Activated T-cell treated with anti-CD3 and anti-CD28 coated beads for 1 hour (primary cell): ENCODE measurements at places on chromosomes 3 and 15.

- no peak for DNase-seq
Observed at GRCh38 chr3:133691273-133692107, 29.7 kb upstream of the TOPBP1 start.

DNA sequence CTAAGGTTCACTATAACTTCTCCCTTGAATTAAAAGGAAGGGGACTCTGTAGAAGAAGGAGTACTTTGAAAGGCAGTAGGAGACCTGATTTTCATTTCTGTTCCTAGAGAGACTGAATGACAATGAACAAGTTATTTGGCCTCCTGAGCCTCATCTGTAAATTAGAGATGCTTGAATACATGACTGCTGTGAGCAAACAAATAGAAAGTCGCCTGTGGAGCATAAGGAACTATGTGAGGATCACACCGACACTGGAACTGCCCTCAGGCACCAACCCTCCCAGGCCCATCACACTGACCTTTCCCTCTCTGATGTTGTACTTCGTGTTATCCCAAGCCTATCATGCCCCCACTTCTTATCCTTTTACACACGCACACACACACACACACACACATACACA, 48.6 kb downstream of the IMPG2 start:
- no peak for DNase-seq

GRCh38 chr3:59046839-59047238, 3.0 kb downstream of the CFAP20DC start:
- no peak for DNase-seq

DNA sequence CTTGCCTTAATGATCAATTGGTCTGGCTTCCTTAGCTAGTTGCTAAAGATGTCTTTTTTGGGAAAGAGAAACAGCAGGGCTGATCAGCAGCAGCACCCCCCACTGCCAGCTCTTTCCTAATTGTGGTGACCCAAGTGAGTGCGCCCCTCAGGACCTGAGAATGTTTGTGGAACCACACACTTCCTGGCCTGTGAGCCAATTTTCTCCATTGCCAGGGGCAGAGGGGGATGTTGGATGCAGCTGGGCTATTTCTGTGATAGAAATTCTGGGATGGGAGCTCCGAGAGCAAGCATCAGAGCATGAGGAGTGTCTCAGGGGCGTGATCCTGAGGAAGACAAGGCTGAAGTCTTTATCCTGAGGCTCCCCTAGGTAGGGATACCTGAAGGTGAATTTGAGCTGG, 66.6 kb downstream of the CLDN11 start:
- no peak for DNase-seq

- no peak for DNase-seq
Observed at GRCh38 chr3:72065872-72066641, 281.1 kb upstream of the PROK2 start.

GRCh38 chr3:3851621-3852323, 52.5 kb downstream of the LRRN1 start:
- DNase-seq, result no peak

DNA sequence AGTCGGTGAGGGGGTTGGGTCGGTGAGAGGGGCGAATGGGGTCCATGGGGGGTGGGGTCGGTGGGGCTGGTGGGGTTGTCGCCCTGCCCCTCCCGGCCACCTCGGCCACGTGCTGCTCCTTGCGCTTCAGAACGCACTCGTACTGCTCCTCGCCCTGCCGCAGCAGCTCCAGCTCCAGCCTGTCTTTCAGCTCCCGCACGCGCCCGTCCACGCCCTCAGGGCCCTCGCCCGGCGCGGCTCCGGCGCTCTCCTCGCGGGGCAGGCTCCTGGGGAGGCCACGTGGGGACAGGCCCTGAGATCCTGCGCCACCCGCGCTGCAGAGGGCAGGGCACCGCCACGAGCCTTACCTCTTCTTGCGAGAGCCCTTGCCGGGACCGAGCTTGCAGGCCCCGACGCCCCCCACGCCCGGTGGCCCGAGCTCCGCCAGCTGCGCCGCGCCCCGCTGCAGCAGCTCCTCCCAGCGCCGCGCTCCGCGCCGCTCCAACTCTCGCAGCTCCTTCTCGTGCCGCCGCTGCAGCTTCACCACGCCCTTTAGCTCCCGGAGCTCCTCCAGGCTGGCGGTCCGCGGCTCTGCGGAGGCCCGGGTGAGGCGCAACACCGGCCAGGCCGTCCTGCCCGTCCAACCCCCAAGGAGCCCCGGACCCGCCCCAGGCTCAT, 8.2 kb upstream of the ANKRD63 start:
- no peak for DNase-seq

DNA sequence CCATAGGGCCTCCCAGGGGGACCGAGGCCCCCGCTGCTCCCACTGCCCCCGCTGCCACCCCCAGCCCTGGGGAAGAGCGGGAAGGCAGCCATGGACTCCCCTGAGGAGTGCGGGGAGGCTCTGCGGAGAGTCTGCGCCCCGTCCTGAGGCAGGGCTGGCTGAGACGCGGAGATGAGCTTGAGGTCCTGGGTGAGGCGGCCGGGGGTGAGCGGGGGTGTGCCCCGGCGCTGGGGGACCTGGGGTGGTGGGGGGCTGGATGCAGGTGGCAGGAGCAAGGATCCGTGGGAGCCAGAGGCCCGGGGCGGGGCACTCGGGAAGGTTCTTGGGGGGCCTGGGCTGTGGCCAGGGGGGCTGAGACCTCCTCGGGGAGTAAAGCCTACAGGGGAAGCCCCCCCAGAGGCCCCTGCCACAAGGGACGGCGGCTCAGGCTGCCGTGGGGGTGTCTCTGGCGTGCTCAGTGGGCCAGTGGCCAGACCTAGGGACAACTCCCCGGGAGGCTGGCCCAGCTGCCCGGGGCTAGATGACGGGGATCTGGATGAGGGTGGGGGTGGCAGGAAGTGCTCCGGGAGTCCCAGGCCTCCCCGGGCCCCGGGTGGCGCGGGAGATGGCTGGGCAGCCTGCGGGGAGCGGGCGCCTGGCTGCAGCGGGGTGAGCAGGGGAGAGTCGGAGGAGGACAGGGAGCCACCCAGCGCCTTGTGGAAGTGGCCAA, 45.9 kb downstream of the HCN4 start:
- DNase-seq, result no peak

- DNase-seq, result no peak
Observed at GRCh38 chr15:43121863-43122262, 11.5 kb upstream of the TMEM62 start.

DNA sequence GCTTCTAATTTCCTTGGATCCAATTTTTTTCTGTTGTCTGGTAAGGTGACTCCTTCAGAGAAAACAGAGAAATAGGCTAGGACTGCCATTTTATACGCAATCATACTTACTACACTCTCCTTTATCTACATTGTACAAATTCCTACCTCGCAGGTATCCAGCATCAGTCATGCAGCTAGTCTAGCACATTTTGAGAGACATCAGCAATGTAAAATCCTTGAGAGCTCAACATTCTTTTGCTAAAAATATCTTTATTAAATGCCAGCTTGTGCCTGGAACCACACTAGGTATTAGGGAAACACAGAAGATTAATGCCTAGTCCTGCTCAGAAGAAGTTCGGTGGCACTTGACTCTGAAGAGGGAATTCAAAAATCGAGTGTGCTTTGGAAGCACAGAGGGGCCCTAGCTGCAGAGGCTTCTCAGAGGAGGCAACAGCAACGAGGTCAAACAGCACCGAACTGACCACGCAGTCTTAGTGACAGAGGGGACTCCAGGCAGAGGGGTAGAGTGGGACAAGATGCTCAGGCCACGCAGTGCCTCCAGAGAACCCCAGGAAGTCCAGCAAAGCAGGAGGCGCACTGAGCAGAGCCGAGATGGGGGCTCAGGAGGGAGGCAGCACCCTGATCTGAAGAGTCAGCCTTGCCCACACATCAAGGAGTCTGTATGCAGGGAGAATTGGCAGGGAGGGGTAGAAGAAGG, 3.5 kb downstream of the FAM174B start:
- DNase-seq, result no peak

- no peak for DNase-seq
Observed at GRCh38 chr3:23566499-23566898, 239.3 kb upstream of the UBE2E1 start.

GRCh38 chr15:52715411-52715810, 36.2 kb upstream of the ATOSA start:
- DNase-seq, result no peak

DNA sequence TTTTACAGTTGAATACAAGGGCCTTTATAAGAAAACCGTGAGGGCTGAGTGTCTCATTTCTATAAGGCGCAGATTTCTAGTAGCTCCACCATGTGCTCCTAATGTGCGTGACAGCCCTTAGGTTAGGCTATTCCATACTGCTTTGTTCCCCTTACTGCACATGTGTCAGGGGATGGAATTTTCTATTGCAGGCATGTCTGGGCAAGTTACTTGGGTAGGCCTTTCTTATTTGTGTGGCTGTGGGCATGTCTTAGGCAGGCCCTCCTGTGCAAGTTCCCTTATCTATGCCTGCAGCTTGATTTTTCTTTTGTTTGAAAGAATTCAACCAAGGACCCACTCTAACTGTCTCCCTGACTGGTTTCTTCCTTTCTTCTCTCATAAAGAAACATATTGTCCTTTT, 434.2 kb upstream of the CNTN3 start:
- DNase-seq, result no peak

- DNase-seq, result no peak
Observed at GRCh38 chr3:173502983-173503568, 105.5 kb downstream of the NLGN1 start.

GRCh38 chr15:58361273-58361759, 70.5 kb upstream of the LIPC start:
- no peak for DNase-seq

GRCh38 chr3:64644483-64644882, 43.3 kb downstream of the ADAMTS9 start:
- no peak for DNase-seq

DNA sequence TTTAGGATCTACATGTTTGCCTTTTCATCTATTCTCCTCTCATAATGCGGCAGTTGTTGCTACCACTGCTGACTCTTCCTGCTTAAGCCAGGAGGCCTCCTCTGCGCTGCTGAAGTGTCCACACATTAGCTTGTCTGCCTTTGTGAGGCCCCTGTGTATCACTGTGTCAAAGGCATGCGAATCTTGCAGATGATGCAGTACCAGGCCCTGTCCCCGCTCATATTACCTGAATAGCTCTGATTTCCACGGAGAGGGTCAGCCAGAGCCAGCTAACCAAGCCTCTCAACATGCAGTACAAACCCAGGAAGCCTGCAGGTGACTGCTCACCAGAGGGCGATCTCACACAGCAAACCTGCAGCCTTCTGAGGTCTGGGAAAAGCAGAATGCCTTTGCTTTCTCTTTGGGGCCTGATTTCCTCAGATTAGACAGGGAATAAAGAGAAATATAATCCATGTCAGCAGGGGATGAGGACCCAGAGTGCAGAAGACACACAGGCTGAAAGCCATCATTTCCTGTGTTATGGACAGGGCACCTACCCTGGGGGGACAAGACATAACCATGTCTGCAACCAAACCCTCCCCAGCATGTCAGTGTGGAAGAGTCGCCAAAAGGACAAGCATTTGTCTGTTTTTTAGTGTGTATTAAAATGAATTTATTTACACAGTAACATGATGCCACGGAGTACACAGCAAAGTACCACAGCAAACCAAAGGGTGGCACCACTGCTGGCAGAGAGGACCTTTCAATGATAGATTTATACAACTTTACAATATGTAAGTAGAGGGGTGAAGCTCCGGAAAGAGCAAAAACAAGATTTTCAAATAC, 36.8 kb upstream of the TSPAN3 start:
- DNase-seq, result peak; percentile 8

DNA sequence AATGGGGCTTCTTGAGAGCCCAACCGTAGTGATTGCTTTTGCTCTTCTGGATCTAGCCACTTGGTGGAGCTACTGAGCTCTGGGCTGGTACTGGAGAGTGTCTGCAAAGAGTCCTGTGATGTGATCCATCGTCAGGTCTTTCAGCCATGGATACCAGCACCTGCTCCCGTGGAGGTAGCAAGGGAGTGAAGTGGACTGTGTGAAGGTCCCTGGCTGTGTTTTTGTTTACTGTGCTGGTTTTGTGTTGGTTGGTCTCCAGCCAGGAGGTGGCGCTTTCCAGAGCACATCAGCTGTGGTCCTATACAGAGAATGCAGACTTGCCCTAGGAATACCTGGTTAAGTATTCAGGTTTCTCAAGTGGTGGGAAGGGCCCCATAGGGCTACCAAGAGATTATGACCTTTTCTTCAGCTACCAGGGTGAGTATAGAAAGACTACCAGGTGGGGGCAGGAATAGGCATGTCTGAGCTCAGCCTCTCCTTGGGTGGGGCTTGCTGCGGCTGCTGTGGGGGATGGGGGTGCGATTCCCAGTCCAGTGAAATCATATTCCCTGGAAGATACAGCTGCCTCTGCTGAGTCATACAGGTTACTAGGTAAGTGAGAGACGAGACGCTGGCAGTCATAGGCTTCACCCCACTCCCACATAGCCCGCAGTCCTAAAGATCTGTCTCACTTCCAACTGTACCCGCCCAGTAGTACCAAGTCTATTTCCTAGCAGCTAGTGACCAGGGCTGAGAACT, 733.7 kb downstream of the ZNF385D start:
- no peak for DNase-seq

DNA sequence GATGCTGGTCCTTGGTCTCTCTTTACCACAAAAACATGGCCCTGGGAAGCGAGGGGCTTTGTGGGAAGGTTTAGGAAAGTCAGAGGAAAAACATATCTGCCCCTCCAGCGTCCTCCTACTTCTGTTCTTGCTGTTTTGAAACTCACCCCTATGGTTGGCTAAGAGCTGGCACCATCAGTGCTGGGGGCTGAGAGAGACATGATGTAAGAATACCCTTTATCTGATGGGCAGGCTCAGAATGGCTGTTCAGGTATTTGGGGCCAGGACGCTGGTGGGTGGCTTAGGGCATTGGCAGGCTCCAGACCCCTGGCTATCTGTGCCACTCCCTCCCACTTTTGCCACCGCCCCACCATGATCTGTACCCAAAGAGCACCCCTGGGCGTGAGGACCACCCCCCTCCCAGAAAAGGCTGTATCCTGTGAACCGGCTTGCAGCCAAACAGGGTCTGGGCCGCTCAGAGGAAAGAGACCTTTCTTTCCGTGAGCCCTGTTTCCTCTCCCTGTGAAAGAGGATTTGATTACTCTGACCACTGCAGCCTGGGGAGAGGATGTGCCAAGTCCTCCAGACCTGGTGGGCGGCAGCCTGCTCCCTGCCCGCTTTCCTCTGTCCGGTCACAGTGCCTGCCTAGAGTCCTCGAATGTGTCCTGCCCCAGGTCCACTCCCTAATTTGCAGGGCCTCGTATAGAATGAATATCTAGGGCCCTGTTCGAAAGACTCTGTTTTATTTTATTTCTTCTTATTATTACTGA, 61.3 kb upstream of the SLC6A6 start:
- DNase-seq, result no peak

GRCh38 chr3:143831208-143831607, 17.1 kb downstream of the SLC9A9 start:
- no peak for DNase-seq

- DNase-seq, result no peak
Observed at GRCh38 chr15:27017168-27017809, 46.3 kb downstream of the GABRG3 start.

GRCh38 chr15:60961541-60962485, 267.3 kb downstream of the RORA start:
- no peak for DNase-seq

GRCh38 chr3:15726043-15726442, 71.7 kb downstream of the ANKRD28 start:
- DNase-seq, result no peak

DNA sequence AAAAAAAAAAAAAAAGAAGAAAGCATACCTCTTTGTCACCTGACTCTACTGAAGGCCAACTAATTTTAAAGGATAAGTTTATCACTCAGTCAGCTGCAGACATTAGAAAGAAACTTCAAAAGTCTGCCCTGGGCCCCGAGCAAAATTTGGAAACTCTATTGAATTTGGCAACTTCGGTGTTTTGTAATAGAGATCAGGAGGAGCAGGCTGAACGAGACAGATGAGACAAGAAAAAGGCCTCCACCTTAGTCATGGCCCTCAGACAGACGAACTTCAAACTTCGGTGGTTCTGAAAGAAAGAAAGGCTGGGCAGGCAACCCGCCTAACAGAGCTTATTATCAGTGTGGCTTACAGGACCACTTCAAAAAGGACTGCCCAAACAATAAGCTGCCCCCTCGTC, 18.5 kb downstream of the GLDN start:
- no peak for DNase-seq
